ENCODE measurements at places on chromosomes 13 and 19.

GRCh38 chr19:1258707-1259205, 10.4 kb downstream of the MIDN start:
- DNase-seq, result no peak

DNA sequence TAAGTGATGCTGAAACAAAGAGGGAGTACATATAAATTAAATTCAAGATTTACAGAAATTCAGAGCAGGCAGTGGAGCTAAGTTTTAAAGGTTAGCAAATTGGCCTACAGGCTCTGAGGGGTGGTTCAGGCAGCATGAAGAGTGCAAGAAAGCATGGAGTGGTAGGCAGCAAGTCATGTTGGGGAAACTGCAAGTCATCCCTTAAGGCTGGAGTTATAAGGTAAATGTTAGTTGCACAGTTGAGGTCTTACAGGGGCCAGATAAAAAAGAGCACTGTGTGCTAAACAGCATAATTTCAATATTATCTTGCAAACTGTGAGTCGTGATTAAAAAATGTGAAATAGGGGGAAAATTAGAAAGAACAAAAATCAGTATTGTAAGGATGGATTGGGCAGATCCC, 106.2 kb downstream of the VWA8 start:
- DNase-seq, result no peak

DNA sequence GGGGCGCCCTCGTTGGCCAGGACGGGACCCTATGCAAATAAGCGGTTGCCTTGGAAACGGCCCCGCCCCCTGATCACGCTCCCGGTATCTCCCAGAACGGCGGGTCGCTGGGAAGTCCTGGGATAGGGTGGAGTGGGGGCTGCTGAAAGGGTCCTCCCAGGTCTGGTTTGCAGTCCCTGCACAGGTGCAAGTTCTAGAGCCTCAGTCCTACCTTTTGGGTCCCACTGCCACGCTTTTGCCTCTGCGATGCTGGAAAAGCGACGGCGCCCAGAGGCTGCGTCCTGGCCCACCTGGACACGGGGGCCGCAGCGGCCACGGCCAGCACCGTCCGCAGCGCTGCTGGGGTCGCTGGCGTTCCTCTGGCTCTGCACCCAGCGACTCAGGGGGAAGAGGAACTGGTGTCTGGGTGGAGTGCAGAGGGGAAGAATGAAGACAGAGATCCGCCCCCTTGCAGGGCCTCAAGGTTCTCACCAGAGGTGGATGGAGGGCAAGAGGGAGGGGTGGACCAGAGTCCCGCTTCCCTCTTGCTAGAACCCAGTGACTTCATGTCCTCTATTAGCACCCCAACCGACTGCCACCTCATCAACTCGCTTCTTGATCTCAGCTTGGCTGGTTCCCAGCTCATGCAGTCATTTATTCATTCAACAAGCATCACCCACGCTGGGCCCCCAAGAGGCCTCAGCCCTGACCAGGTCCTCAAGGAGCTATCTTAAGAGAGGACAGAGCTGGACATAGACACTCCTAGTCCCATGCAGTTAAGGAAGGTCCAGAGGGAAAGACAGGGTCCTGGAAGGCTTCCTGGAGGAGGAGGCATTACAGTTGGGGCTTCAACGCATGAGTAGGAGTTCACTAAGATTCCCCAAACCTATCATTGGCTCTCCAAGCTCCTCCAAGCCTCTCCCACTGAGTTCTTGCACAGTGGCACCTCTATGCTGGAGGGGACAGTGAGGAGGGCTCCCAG, at the start of gene LRRC25:
Gene LRRC25 (minus strand): TSS at position 381 of the 961 bp plus-strand sequence. CDS start 659 bp downstream, outside the sequence.
- DNase-seq, result no peak

DNA sequence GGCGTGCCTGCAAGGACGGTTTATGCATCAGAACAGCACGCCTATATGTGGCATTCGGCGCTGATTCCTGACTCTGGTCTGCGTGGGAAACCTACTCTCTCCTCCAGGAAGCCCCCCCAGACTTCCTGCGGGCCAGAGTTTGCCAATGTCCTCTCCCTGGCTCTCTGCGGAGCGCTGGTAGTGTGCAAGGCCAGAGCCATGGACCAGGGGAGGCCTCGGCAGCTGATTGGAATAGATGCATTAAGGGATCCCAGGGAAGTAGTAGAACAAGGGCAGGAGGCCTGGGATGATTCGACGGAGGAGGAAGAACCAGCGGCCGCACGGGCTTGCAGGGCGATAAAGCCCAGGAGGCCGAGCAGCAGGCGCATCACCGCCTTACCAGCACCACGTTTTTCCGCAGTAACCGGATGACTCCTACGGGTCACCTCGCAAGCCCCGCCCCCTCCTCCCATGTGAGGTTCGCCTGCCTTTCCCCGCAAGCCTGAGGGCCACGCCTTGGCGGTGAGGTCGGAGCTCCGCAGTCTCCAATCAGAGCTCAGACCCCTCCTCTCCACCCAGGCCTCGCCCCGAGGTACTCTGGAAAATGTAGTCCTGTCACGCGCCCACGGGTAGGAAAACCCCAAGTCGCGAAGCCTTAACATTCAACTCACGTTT, 5.0 kb downstream of the CLEC11A start:
- peak; percentile 17 for DNase-seq

GRCh38 chr19:8501981-8502380, 459 bp downstream of the PRAM1 start:
- no peak for DNase-seq

DNA sequence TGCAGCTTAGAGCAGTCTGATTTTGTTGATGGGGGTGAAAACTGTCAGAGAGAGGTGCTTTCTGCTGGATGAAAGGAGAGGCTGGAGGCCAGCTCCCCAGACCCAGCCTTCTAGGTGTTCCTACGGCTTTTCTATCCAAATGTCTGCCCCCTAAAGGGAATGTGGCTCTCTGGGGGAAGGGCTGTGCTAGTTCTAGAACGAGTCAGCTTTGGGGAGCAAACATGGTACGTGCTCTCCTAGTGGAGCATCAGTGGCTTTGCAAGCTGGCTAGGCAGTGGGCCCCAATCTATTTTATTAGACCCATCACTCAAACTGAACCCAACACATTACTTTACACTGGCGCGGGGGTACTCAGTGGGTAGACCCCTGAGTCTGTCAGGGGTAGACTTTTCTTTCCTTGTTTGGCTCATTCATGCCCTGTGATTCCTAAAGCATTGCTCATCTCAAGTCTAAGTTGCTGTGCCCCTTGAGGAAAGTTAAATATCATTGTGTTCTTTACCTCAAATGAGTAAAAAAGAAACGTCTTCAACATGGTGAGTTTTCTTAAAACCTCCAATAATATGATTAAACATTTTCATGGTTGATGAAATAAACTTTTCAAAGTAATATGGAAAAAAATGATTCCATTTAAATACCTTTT, 254.9 kb downstream of the DLEU7 start:
- no peak for DNase-seq

- no peak for DNase-seq
These were observed 74.1 kb downstream of the DCLK1 start for GRCh38 chr13:36057041-36057440.

DNA sequence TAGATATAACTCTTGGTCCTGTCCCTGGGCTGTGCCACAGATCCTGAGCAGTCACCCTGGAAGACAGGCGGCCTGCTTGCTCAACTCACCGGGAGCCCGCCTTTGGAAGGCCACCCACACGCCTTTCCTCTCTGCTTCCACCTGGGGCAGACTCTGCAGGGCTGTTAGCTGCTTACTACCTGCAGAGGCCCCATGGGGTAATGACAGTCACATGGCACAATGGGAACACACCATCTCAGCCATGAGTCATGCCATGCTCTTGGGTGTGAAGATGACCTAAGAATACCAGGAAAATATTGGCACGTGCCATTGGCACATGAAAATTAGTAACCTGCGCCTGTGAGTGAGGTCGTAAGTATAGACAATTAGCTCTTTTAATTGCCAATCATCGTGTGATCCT, 108.6 kb downstream of the COL4A2 start:
- no peak for DNase-seq

DNA sequence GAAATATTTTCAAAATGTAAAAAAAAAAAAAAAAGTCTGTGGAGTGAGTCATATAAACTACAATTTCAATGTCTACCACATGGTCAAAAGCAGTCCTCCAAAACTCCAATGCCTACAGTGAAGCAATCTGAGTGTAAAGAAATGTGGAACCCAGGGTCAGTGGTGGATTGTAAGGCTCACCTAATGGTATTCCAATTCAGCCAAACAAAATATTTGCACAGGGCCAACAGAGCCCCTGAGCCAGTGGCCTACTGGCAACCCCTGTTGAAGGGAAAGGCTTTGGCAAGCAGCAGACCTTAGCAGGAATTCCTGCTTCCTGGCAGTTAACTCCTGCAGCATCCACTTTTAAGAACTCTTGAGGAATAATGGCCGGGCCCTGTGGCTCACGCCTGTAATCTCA, 3.4 kb downstream of the DNMT1 start:
- no peak for DNase-seq

DNA sequence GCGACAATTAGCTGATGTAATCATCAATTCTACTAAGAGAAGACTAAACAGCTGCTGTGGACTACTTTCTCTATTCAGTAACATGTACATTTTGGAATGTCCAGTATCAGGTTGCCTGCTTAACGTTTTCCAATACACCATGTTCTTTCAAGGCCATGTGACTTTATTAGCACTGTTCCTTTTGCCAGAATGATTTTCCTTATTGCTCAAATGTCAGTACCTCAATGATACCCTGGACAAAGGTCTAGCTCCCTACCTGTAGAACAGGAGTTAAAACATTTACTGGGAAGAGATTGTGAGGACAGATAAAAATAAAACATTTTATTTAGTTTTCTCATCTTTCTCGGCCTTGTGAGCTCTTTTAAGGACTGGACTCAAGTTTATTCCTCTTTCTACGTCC, 3.8 kb upstream of the RBM26 start:
- no peak for DNase-seq

DNA sequence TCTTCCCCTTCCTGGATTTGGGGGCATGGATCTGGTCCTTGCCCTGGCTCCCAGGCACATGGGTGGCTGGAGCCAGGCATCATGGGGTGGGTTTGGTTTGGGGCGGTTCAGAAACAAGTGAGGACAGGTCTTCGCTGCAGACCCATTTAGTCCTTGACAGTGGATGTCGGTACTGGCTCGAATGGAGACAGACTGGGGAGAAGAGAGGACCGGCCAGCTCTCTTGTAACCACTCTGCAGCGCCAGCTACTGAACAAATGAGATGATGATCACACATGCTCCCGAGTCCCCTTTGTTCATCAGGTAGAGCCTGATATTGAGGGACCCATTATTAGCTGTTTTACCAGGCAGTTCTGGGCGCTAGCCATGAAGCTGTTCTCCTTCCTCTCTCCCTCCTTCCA, 64.5 kb downstream of the CHST8 start:
- DNase-seq, result no peak

- no peak for DNase-seq
These were observed 5.7 kb downstream of the KLK5 start for GRCh38 chr19:50947123-50947522.

DNA sequence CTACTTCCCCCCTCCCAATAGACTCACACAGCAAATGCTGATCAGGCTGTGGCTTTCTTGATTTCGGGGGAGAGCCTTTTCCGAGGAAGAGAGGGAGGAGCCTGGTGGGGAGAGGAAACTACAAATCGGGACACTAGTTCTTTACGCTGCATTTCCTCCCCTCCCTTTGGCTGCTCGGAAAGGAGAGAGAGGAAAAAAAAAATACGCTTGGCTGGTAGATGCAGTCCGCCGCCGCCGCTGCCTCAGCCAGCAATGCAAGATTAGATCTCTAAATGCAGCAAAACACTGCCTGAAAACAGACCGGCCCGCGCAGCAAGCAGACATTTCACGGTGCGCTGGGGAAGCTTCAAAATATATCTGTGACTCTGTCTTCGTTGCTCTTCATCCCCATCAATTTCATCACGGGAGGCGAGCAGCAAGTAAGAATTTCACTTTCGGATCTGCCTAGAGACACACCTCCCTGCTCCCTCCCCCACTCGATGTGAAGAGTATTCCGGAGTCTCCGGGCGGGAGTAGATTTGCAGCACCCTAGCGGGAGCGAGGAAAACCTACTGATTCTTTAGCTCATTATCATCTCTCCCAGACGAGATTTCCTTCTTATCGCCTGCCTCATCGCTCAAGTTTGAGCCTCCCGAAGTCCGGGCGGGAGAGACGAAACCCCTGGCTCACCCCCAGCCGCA, at the start of gene PCDH17:
Gene PCDH17 (plus strand): TSS at position 149 of the 680 bp plus-strand sequence. CDS start 803 bp downstream, outside the sequence.
- DNase-seq, result no peak

DNA sequence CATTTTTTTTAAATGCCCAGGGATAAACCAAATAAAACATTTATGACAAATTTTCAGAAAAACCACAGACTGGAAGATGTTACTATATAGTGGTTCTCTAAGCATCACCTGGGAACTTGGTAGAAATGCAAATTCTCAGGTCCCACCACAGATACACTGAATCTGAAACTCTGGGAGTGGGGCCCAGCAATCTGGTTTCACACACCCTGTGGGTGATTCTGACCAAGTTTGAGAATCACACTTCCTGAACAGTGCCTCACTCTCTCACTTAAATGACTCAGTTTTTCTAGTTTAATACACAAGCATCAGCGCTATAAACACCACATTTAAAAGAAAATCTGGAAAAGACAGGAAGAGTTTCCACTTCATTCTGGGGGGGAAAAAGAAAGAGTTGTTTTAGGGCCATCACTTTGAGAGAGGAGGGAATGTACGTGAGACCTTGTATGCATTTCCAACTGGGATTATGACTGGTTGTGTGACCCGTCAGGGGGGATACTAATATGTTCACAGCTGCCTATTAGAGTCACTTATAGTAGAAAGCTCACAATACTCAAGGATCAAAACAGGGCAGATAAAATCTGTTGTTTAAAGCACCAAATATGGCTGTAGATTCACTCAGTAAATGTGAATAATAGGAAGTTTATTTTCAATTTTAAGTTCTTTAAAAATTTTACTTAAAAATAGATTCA, 567.7 kb downstream of the GPC6 start:
- no peak for DNase-seq

DNA sequence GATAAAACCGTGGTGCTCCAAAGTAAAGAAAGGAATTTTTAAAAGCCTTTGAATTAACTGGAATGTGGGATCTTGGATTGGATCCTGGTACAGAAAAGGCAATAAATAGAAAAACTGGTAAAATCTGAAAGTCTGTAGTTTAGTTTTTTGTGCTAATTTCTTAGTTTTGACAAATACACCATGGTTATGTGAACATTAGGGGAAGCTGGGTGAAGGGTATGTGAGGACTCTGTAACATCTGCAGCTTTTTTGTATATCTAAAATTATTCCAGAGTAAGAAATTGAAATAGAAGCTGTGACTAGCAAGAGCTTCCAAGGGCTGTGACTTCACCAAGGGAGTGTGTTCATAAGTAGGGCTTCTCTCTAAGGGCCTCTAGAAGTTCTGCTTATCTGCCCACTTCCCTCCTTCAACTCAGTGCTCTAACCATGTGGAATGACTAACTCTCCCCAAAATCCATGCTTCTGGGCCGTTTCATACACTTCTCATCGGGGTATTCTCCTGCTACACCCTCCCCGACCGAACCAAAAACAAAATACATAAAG, 26.5 kb downstream of the ARHGAP35 start:
- no peak for DNase-seq

All from stimulated activated CD4-positive, alpha-beta T cell treated with anti-CD3 and anti-CD28 coated beads, TNF-alpha, amount 100 ng/mL, for 1 hour (primary cell).